Activated T-helper 1 cell treated with anti-CD3 and anti-CD28 coated beads, Interleukin-2, amount 50 U/mL, for 16 hours (primary cell): ENCODE measurements at places on chromosomes 5 and 9.

DNA sequence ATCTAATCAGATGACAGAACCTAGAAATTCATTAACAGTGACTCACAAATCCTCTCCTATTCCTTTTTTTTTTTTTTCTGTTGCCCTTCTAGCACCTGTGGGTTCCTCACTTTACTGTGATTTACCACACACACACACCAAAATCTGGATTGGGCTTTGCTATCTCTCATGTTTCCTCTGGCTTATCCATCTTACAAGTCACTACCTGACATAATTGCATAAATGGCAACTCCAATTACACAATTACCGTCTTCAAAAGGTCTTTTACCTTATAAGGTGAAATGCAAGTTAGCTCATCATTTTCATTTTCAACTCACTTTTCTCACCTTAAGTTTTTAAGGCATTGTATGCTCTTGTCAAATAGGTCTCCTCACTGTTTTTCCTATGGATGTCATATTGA is 426.3 kb upstream of the MEF2C start:
- DNase-seq: no peak

- no peak for DNase-seq
These were observed 20.8 kb upstream of the FCN1 start for GRCh38 chr9:134938346-134939079.

GRCh38 chr5:141529873-141530272 is 41.0 kb downstream of the PCDHGC5 start:
- DNase-seq: no peak

- DNase-seq: no peak
These were observed 4.9 kb upstream of the ROR2 start for GRCh38 chr9:91954841-91955471.

DNA sequence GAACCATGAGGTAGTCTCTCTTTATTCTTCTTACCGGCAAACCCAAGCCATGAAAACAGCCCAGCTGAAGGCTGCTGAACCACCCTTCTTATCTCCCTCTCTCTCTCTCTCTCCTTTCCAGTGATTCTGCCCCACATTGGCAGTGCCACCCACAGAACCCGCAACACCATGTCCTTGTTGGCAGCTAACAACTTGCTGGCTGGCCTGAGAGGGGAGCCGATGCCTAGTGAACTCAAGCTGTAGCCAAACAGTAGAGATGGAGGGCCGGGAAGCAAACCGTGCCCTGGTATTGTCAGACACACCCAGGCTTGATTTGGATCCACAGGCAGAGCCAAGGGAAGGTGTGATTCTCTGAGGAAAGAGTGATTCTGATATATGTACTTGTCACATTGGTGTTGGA is 14.0 kb downstream of the GRHPR start:
- DNase-seq: no peak

DNA sequence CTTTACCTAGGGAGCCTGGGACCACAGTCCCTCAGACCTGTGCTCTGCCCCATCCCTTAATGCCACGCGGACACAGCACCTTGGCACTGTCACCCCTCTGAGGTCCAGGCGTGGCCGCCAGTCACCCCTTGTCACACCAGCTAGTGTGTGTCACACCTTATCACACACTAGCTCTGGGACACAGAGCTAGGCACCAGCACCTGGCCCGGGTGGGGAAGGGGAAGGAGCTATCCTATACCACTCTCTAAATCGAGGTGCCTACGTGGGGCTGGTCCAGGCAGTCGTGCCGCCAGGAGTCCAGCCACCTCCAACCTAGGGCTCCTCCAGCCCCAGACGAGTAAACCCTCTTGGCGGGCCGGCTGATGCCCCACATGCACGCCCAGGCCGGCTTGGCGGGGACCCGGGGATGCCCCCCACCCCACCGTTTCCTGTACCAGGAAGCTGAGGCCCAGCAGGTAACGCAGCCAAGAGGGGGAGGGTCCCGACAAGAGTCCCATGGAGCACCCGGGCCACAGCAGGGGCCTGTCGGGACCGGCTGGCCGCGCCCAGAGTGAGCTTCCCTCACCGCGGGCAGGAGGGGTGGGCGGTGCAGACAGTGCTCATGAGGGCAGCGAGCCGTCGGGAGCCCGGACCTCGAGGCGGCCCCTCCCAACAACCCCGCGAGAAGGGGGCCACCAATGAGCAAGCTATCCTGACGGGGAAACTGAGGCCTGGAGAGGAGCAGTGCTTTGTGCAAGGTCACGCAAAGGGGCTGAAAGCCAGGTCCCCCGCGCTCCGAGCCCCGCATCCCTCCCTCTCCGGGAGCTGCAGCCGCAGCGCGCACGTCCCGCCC is 550 bp downstream of the CORO2A start:
- no peak for DNase-seq

- DNase-seq: no peak
These were observed 10.9 kb downstream of the CCDC127 start for GRCh38 chr5:206927-207536.

DNA sequence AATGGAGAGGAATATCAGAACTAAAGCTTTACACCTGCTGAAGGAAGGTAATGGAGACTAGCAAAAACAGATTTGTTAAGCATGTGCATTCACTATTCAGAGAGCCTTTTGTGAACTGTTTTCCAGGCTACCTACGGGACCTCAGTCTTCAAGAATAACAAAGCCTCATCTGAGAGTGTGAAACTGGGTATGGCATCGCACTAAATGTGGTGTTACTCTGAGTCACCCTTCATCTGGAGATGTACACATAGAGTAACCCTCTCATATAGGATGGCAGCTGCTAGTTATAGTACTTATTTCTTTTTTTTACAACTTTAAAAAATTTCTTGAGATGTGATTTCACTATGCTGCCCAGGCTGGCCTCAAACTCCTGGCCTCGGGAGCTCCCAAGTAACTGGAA is 306.8 kb downstream of the ZNF608 start:
- no peak for DNase-seq

GRCh38 chr5:143014017-143014651 is 244.0 kb downstream of the ARHGAP26 start:
- DNase-seq: no peak

DNA sequence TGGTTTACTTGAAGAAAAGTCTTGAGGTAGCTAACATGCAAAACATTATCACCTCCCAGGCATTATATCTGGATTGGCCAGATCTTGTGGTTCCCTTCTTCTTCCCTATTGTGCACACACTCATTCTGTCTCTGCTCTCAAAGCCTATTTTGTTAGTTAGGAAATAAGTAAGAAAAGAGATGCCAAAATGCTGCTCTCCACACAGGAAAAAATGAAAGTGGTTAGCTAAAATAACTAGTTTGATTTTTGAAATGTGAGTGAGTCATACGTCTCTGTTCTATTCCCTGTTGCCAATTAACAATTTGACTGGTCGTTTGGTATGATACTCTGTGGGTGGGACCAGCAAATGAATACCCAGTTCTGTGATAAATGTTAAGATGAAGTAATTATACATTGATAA is 28.1 kb downstream of the LMNB1 start:
- DNase-seq: no peak

- DNase-seq: no peak
These were observed 896 bp downstream of the EBF1 start for GRCh38 chr5:159098603-159099436.

DNA sequence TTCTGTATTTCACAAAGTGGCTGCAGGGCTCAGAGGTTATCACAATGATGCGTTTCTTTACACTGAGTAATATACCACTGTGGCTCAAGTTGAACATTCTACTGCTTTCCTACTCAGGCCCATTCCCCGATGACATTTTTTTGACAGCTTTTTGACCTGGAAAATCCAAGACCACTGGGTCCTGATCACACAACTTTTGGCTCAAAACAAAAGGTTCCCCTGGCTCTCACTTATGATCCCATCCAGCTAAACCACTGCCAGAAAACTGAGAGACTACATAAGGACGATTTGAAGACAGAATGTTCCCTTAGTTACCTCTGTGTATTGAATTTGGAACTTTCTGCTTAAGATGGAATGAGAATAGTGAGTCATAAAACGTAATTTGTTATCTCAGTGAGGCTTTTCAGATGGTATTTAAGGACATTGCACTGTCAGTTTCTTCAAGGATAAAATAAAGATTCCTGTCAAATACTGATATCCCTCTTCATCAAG is 78.0 kb upstream of the FBXL7 start:
- DNase-seq: no peak

- no peak for DNase-seq
These were observed 55.0 kb downstream of the GARNL3 start for GRCh38 chr9:127319366-127320114.

GRCh38 chr5:27080147-27080546 is 41.8 kb upstream of the CDH9 start:
- no peak for DNase-seq

GRCh38 chr5:7586480-7586879 is 190.5 kb downstream of the ADCY2 start:
- DNase-seq: no peak

DNA sequence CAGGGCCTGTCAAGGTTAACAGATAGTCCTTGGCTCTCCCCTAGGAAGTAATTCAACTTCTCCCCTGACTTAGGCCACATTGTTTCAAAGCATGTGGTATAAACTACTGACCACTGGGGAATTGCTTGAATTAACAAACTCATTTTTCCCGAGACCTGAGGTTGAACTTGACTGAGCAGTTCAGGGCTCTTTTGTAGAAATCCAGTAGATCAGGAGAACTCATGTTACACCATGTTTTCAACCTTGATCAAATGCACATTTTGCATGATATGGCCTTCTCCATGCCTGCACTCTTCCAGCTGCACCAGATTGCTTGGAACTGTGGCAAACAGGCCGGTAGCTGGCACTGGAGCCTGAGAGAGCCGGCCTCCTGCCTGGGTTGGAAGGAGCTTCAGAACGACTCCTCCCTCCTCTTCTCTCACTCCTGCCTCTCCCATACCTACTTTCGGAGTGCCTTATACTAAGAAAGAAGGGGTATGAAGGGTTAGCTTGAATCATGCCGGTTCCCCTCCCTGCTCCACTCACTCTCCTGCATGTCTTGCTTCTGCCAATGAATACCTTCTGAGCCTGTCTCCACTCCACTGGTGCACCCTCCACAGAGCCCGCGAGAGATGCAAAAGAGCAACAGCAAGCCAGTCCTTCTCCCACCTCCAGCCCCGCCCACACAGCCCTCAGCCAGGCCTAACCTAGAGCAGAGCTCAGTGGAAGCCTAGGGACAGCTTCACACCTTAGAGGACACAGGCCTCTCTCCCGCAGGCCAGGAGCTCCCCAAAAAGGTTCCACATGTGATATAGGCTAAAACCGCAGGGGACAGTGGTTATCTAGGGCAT is 159.4 kb downstream of the MACROH2A1 start:
- DNase-seq: no peak

- no peak for DNase-seq
These were observed 4.7 kb downstream of the PGGT1B start for GRCh38 chr5:115257981-115258380.

DNA sequence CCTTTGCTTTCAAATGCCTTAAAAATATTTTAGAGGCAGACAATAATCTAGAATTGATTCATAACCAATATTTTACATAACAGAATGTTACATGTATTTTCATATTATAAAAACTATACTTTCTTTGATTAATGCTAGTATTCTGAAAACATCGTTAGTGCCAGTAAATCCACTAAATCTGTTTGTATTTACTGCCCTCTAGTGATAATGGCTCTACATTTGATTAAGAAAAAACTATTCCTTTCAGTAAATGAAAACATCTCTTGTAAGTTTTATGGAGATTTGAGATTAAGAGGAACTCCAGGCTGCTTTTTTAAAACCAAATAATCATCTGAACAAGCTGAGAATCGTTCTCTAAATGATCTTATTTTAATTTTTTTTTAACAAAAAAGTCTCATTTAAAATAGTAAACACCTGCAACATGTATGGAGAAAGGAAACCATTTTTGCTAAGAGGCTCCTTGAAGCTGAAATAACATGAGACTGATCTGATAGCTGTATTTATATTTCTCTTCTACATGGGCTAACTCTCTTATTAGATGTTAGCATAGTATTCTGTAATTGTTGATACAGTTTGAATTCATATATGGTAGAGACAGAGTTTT is 424.7 kb downstream of the RAB3C start:
- DNase-seq: no peak

DNA sequence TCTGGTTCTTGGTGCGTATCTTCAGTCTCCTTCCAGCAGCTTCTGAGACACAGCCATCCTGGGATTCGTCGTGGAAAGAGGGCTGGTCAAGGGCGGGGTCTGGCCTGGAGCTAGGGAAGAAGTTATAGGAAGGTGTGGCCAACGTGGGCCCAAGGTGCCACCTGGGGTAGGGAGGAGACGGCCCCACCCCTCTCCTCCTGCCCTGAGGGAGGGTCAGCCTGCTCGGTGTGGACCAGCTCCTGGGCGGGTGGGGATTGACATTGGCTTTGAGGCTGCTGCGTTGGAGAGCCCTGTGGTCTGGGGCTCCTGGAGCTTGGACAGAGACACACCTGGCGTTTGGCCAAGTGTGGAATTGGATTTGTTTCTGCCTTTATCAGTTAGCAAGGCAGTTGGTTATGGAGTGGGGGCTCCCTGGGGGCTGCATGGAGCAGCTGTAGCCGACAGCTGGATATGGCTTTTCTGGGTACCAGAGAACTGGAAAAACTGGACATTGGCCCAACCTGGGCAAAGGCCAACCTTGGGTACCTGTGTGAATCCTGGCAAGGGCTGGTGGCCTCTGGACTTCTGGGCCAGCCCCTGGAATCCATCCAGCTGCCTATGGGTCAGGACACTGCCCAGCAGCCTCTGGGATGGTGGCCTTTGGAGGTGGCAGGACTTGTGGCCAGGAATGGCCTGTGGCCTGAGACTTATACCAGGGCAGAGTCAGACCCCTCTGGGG is 75.7 kb upstream of the PPP1R26 start:
- no peak for DNase-seq

DNA sequence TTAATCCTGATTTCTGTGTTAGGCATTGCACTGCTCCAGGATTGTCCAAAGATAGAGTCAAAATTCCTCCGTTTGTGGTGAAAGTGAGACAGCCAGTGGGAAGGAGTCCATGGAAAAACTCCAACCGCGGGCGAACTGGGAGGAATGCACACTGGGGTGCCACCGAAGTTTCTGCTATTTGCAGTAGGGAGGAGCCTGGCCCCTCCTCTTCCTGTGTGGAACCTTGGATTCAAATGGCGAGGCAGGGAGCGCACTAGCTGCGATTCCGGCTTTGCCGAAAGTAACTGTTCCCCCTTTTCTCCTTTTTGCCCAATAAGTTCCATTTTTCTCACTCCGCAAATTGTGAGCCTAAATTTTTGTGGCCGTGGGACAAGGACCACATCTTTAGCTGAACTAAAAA is 9.3 kb downstream of the BAAT start:
- no peak for DNase-seq

DNA sequence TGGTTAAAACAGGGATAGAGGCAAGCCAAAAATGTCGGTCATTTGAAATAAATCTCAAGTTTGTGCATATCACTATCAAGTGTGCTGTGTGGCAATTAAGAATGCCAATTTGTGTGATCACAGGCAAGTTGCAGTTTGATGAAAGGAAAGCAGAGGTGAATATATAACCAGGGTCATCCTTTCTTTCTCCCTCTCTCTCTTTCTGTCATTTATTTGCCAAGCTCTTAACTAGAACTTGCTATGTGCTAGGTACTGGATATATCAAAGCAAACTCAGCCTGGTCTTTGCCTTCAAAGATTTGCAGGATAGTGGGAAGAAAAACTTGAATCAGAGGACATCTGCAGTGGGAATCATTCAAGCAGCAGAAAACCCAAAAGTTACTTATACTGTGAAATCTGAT is 22.0 kb downstream of the PDCD1LG2 start:
- no peak for DNase-seq

DNA sequence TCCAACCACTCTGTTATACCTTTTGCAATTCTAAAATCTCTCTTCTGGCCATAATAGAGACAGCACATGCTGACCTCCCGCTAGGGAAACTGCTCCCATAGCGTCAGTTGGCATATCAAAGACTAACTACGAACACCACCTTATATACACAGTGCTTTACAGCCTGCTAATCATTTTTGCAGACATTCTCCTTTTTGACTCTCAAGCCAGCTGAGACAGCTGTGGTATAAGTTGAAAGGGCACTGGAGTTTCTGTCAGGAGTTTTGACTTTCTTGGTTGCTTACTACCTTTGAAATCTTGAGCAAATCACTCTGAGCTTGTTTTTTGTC is 160.2 kb upstream of the TBCA start:
- no peak for DNase-seq
